ENCODE measurements at places on chromosomes 11 and 22. TPM values are rescaled to one million over a fixed set of nuclear protein-coding genes. Genes with fewer than 3 reads are reported as not detected.

DNA sequence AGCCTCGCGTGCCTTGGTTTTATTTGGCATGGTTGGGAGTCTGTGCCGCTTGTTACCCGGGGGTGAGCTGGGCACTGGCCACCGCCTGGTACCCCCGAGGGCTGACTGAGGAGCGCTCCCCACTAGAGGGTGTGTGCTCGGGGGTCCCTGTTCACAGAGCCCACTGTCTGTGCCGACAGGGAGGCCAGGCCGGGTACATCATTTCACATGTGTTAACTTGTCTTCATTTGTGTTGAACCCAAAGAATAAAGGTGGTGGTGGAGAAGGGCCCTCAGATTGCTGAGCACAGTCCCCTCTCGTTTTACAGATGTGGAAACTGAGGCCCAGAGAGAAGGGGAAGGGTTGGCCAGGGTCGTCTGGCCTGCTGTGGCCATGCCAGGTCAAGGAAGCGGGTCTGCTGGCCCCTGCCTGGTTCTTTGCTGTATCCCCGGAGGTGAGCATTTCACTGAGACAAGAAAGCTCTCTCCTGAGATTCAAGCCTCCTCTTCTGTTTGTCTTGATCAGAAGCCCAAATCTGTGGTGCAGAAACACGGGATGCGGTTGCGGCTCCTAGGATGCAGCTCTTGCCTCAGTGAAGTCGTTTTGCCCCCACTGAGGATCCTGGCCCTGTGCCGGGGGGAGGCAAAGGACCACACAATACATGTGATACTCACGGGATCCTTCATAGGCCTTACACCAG is 60.8 kb downstream of the FBLN1 start:
- H3K27me3 ChIP-seq = no peaks in the 10 kb centered on the region
- H3K4me3 ChIP-seq = no peak overlapping the region
- H3K27ac ChIP-seq = no peak overlapping the region
- no peaks in the 10 kb centered on the region for H3K4me1 ChIP-seq
- no peak for DNase-seq
- H3K36me3 ChIP-seq = peaks cover 46% of the 10 kb centered on the region

GRCh38 chr11:45233804-45234170 is 52.4 kb downstream of the SYT13 start:
- H3K27me3 ChIP-seq = peaks cover 10% of the 10 kb centered on the region
- no peak for DNase-seq
- no peaks in the 10 kb centered on the region for H3K4me1 ChIP-seq

- H3K36me3 ChIP-seq = peaks cover 6% of the 10 kb centered on the region
- peaks cover 69% of the 10 kb centered on the region for H3K4me1 ChIP-seq
- H3K27ac ChIP-seq = no peak overlapping the region
- peaks cover 46% of the 10 kb centered on the region for H3K27me3 ChIP-seq
- DNase-seq = peak; percentile 61
Observed at GRCh38 chr11:117872420-117872961, 4.0 kb downstream of the FXYD6 start.

DNA sequence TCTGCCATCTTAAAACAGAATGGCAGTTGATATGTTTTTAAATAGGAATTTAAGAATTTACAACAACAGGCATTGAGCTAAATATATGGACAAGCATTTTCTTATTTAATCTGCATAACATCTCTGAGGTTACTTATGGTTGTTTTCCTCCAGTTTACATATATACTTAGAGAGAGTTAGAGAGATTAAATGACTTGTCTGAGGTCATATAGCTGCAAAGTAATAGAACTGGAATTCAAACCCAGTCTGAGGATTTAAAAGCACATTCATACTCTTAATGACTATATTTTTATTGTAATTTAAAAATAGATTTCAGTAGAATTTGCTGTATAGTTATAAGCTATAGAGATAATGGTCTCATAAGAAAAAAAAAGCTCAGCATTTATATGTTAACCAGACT is 81.4 kb upstream of the GRIK4 start:
- H3K27me3 ChIP-seq = no peaks in the 10 kb centered on the region
- H3K36me3 ChIP-seq = peaks cover 19% of the 10 kb centered on the region
- H3K27ac ChIP-seq = no peak overlapping the region
- no peak overlapping the region for H3K4me3 ChIP-seq
- no peaks in the 10 kb centered on the region for H3K4me1 ChIP-seq
- DNase-seq = no peak

The MIAT gene
- total RNA-seq = 12.2 TPM

DNA sequence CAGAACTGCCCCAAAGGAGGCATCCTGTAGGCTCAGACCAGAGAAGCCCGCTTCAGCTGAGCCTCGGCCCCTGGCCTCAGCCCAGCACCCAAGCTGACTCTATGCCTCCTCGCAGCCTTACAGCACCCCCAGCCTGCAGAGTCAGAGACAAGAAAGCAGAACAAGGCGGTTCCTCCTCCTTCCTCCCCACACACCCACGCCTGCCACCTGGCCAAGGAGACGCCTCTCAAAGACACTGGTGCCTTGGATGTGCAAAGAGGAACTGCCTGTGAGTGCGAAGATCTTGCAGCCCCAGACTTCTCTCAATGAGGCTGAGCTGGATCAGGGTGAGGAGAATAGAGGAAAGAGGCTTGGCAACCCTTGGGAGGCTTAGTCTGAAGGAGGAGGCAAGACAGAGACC is 60.2 kb downstream of the PDE2A start:
- no peak overlapping the region for H3K27ac ChIP-seq
- no peak for DNase-seq
- no peaks in the 10 kb centered on the region for H3K36me3 ChIP-seq
- no peak overlapping the region for H3K4me3 ChIP-seq

- no peak for DNase-seq
- no peaks in the 10 kb centered on the region for H3K4me1 ChIP-seq
- H3K4me3 ChIP-seq = no peak overlapping the region
Observed at GRCh38 chr11:108322666-108323065, 99.8 kb downstream of the ATM start.

DNA sequence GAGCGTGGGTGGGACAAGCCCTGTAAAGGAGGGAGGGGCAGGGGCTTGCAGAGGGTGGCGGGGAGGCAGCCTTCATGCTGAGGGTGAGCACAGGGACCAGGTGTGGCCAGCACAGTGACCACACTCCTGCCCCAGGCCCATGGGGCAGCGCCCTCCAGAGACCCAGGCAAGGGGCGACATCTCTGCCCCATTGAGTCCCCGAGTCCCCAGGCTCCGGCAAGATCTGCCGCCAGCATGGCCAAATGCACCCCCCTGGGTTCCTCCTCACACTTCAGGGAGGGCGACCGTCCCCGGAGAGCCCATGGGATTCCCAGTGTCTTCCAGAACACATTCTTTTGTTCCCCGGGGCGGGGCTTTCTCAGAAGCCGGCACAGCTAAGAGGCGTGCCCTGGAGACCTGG is 362.5 kb downstream of the TBC1D22A start:
- H3K4me3 ChIP-seq = no peak overlapping the region
- DNase-seq = no peak
- H3K36me3 ChIP-seq = peaks cover 3% of the 10 kb centered on the region
- H3K4me1 ChIP-seq = peaks cover 14% of the 10 kb centered on the region

GRCh38 chr11:36389811-36390210 is 93.7 kb downstream of the PRR5L start:
- no peak for DNase-seq
- H3K4me3 ChIP-seq = no peak overlapping the region
- H3K4me1 ChIP-seq = peaks cover 22% of the 10 kb centered on the region
- peaks cover 6% of the 10 kb centered on the region for H3K36me3 ChIP-seq

- H3K4me1 ChIP-seq = peaks cover 14% of the 10 kb centered on the region
- no peak for DNase-seq
- no peak overlapping the region for H3K27ac ChIP-seq
Observed at GRCh38 chr11:57348636-57349313, 10.6 kb downstream of the P2RX3 start.

The RFPL1 gene
- total RNA-seq = not detected

- H3K4me1 ChIP-seq = no peaks in the 10 kb centered on the region
- no peak for DNase-seq
- H3K36me3 ChIP-seq = peaks cover 5% of the 10 kb centered on the region
- no peak overlapping the region for H3K27ac ChIP-seq
- no peak overlapping the region for H3K4me3 ChIP-seq
Observed at GRCh38 chr22:24855794-24856193, 49.8 kb downstream of the SGSM1 start.

DNA sequence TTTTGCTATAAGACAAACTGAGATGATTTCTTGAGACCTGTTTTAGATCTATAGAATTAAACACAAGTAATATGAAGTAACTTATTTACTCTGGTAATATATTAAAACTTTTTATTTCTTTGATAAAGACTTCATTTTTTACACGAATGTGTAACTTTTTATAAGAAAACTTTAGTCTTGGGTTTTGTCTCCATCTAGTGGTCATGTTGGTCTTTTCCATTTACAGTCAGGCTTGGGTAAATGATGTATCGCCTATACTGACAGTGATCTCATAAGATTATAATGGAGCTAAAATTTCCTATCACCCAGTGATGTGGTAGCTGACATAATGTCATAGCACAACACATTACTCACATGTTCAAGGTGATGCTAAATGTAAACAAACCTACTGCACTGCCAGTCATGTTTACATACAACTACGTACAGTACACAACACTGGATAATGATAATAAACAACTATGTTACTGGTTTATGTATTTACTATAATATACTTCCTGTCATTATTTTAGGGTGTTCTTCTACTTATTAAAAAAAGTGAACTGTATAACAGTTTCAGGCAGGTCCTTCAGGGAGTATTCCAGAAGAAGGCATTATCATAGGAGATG is 7.5 kb upstream of the C11orf97 start:
- no peak overlapping the region for H3K4me3 ChIP-seq
- H3K4me1 ChIP-seq = no peaks in the 10 kb centered on the region
- no peaks in the 10 kb centered on the region for H3K36me3 ChIP-seq
- no peak overlapping the region for H3K27ac ChIP-seq

DNA sequence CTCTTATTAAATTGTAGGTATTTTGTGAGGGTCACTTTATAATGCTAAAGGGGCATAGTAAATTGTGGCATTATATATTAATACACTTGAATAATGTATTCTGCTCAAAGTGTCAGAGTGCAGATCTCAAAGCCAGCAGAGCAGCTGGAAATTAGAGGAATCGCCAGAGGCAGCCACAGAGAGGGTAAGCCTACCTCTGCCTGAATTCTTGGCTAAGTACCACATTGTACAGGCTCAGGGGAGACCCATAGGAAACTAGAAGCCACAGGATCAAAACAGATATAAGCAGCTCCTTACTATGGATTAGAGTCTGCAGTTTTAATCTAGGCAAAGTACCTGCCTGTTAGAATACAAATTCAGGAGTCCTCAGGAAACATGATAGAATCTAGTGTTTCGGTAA is 249.3 kb downstream of the DDX10 start:
- H3K27me3 ChIP-seq = no peaks in the 10 kb centered on the region
- no peak for DNase-seq
- H3K36me3 ChIP-seq = peaks cover 4% of the 10 kb centered on the region
- no peak overlapping the region for H3K4me3 ChIP-seq
- H3K27ac ChIP-seq = no peak overlapping the region
- H3K4me1 ChIP-seq = peaks cover 4% of the 10 kb centered on the region

DNA sequence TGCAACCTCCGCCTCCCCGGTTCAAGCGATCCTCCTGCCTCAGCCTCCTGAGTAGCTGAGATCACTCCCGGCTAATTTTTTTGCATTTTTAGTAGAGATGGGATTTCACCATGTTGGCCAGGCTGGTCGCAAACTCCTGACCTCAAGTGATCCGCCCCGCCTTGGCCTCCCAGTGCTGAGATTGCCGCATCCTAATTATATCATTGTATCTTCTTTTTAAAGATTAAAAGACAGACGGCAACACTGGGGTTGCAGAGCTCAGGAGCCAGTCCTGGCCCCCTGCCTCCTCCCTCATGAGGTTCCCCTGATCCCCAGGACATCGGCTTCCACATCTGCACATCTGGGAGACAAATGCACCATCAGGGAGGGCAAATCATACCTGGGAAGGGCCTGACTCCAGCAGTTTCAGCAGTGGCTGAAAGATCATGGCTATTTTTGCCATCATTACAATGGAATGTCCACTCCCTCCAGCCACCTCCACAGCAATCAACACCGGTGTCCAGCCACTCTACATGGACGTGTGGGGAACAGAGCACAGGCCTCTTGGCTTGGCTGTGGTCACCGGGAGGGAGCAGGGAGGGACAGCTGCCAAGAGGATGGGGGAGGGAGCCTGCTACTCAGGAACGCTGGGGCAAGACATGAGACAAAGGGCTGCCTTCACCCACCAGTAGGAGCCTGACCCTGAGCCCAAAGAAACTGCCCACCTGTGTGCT is 9.2 kb upstream of the CELSR1 start:
- H3K4me1 ChIP-seq = peaks cover 36% of the 10 kb centered on the region
- no peak overlapping the region for H3K4me3 ChIP-seq
- DNase-seq = no peak
- H3K27me3 ChIP-seq = peaks cover 7% of the 10 kb centered on the region

GRCh38 chr22:44379817-44380755 is 67.3 kb upstream of the SHISAL1 start:
- H3K36me3 ChIP-seq = peaks cover 2% of the 10 kb centered on the region
- DNase-seq = no peak
- no peak overlapping the region for H3K27ac ChIP-seq
- H3K4me1 ChIP-seq = peaks cover 3% of the 10 kb centered on the region

DNA sequence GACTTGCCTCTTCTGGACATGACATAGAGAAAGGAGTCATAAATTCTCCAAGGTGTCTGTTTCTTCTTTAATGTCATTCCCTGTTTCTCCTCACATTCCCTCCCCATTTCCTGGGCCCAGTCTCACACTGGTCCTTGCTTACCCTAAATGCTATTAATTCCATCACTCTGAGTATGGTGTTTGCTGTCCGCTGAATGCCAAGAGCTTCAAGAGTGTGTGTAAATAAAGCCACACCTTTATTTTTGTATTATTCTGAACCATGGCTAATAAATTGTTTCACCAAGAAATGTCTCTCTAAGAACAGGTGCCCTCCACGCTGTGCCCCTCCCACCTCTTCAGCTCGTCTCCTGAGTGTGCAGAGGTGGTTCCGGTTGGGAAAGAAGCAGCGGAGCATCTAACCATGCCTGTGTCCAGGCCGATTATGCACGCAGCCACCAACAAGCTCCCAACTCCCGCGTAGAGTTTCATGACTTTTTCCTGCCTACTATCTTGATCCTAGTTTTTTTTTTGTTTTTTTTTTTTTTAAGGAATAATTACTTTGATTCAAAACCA is 8.6 kb downstream of the TMEM121B start:
- H3K27ac ChIP-seq = no peak overlapping the region
- peaks cover 14% of the 10 kb centered on the region for H3K27me3 ChIP-seq
- no peak for DNase-seq
- H3K36me3 ChIP-seq = no peaks in the 10 kb centered on the region

The RNF169 gene
- total RNA-seq = 18.8 TPM

DNA sequence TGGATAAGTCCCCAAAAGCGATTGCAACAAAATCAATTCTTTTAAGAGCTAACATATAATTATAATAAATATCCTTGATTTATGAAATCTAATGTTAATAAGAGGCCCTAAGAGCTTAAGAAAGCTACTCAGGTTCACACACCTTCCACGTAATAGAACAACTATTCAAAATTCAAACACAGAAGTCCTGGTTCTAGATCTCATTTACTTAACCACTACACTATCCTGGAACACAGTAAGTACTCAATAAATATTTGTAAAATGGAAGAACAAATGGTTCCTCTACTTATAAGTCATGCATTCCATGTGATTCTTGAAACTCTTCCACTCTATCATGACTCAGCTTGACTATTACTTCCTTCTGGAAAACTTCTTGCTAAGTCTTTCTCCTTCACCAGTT is 268.2 kb downstream of the FAM181B start:
- no peak for DNase-seq
- no peaks in the 10 kb centered on the region for H3K36me3 ChIP-seq
- no peaks in the 10 kb centered on the region for H3K4me1 ChIP-seq
- H3K27me3 ChIP-seq = peaks cover 11% of the 10 kb centered on the region

- H3K27me3 ChIP-seq = no peaks in the 10 kb centered on the region
- H3K36me3 ChIP-seq = no peaks in the 10 kb centered on the region
- no peak overlapping the region for H3K4me3 ChIP-seq
- DNase-seq = no peak
Observed at GRCh38 chr11:70517988-70518907, 119.9 kb downstream of the CTTN start.

The MS4A10 gene
- not detected for total RNA-seq

Measured in type B pancreatic cell (in vitro differentiated cells).